ENCODE measurements at places on chromosomes 1 and 21.
A peak's percentile ranks its signal among the peaks of the same experiment; 100 is the strongest.

DNA sequence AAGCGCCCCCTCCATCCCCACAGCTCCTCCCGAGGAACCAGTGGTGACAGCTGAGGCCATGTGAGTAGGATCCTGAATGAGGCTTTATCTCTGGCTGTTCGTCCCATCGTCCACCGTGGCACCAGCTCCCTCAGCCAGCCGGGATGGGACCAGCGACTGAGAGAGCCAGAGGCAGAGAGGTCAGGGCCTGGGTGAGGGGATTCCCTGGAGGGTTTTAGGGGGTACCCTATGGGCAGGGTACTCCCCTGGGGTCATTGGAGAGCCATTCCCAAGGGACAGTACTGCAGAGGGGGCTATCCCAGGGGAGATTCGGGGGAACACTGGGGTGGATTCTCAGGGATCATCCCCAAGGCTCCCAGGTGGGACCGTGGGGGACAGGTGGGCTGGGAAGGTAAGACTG lies 2.4 kb downstream of the TMEM125 start:
- no peak for DNase-seq

DNA sequence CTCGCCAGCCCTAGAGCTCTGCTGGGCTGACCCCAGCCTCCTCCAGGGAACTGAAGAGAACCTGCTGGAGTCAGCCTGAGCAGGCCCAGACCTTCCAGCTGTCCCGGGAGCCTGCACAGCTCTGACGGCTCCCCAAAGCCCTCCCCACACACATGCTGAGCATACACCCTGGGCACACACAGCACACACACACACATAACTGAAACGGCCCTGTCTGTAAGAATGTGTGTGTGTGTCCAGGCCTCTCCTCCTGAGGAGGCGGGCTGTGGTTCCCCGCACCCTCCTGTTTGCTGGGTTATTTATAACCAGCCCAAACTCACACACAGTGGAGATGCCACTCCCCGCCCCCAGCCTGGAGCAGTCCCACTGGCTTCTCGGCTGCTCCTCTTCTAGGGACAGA lies 20.2 kb downstream of the SDC3 start:
- DNase-seq, result no peak

GRCh38 chr1:201217851-201218250 lies 27.2 kb downstream of the IGFN1 start:
- peak; percentile 40 for DNase-seq

DNA sequence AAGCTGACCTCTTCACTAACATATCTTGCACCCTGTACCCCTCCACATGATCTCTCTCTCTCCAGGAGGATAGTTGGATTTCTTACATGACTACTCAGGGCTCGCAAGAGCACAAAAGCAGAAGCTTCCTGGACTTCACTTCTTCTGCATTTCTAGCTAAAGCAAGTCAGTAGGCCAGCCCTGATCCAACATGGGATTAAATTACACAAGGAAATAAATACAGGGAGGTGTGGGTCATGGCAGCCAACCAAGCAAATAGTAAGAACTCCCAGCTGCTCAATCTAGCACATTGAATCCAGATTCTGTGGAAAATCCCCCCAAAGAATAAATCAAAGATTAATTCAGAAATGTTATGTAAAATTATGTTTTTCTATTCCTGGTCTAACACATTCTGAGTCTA lies 33.3 kb downstream of the KLHDC7A start:
- no peak for DNase-seq

- no peak for DNase-seq
Measured at GRCh38 chr1:66693856-66694255, 58.4 kb upstream of the DYNLT5 start.
